ENCODE measurements at places on chromosomes 5 and 9.

- DNase-seq: no peak
Observed at GRCh38 chr5:62199792-62200716, 106.0 kb upstream of the KIF2A start.

GRCh38 chr9:20376731-20377375 lies 245.4 kb downstream of the MLLT3 start:
- DNase-seq: no peak

- no peak for DNase-seq
Observed at GRCh38 chr5:177335701-177336065, 15.8 kb downstream of the LMAN2 start.

- DNase-seq: no peak
Observed at GRCh38 chr9:27534131-27534530, 4.5 kb upstream of the MOB3B start.

- DNase-seq: no peak
Observed at GRCh38 chr9:38125889-38126288, 56.9 kb upstream of the SHB start.

DNA sequence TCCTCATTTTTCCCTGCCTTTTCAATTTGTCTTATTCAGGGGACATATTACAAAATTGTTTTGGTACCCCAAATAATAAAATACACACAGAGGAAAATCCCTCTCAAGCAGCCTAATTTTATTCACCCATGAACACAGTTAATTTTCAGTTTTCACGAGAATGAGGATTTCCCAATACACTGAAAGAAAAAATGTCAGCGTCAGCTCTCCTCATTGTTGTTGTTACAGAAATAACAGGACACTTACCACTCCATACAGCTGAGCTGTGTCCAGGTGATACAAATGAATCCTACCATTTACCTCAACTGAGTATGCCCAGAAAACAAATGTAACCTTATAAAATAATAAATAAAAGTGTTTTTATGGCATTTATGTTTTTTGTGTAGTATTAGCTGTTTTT lies 144.6 kb upstream of the PCA3 start:
- DNase-seq: no peak

DNA sequence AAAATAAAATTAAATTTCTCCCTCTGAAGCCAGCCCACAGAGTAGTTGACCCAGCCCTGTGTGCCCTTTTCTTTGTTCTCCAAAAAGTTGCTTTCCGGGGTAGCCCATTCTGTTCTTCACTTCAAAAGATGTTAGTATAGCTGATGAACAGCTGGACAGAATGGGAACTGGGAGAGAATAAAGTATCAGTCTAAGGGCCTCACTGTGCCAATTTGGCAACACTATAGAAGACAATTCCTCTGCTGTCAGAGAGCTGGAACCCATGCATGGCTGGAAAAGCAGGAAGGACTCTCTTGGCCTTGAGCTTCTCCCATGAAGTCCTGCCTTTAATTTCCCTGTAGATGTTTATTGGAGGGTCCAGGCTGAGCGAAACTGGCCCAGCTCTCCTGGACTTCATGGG lies 11.0 kb upstream of the TNFSF8 start:
- no peak for DNase-seq

GRCh38 chr5:135203593-135204036 lies 169.6 kb upstream of the PITX1 start:
- DNase-seq: no peak

- no peak for DNase-seq
Observed at GRCh38 chr5:20029266-20029665, 41.3 kb upstream of the CDH18 start.

GRCh38 chr5:145738227-145738626 lies 96.9 kb downstream of the PRELID2 start:
- no peak for DNase-seq

DNA sequence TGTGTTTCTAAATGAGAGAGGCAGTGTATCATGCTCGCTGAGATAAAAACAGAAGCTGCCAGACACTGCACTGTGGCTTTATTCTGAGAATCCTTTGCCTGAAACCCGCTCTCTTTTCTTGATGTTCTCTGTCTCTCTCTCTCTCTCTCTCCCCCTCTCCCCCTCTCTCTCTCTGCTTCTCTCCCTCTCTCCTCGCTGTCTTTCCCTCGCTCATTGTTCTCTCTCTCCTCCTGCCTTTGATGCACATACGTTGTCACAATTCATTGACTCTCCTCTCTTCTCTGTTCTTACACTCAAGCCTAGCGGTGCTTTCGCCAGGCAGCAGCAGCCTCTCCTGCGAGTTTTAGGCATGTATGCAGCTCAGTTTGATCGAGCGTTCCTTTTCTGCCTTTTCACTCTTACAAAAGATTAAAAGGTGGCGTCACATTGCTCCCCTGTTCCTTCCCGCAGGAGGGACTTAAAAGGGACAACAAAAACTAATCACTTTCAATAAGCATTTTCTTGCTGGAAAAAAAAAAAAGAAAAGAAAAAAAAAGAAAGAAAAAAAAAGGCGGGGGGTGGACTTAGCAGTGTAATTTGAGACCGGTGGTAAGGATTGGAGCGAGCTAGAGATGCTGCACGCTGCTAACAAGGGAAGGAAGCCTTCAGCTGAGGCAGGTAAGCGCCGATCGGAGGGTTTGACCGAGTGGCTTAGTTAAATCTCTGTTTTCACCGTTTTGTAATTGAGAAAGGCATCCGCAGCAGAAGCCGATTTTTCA lies 717.9 kb upstream of the WWC1 start:
- no peak for DNase-seq

DNA sequence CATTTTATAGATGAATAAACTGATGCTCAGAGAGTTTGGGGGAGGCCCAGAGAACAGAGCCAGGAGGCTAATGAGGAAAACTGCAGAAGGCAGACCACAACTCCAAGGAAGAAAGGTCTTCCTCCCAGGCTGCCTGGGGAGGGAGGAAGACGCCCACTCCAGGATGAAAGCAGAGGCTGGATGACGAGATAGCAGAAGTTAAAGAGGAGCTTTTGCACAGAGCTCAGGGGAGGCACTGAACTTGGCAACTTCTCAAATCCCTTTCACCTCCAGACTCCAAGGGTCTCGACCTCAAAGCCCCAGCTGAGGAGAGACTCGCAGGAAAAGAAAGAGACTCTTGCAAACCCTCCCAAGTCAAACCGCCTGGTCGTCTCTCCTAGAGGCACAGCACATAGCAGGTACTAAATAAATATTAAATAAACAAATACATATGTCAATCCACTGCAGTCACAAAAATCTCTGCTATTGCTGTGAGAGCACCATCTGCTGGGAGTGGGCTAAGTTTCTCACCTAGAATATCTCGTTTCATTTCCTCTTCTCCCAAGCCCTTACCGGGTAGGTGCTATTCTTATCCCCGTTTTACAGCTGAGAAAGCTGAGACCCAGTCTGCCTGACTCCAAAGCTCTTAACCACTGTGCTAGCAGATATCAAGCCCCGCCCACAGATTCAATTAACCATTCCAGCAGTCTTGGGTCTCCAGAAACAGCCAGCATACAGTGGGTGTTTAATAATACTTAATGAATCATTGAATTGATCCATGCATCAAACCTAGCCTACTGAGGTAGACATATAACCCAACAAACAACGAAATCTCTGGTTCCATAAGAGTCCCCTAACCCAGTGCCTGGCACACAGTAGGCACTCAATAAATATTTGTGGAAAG lies 97.8 kb upstream of the HAND1 start:
- DNase-seq: no peak

GRCh38 chr5:93349613-93350012 lies 231.4 kb downstream of the NR2F1-AS1 start:
- no peak for DNase-seq

- no peak for DNase-seq
Observed at GRCh38 chr5:141492168-141492885, 3.4 kb downstream of the PCDHGC5 start.

GRCh38 chr5:72314571-72315172 lies 5.4 kb downstream of the MRPS27 start:
- DNase-seq: no peak

DNA sequence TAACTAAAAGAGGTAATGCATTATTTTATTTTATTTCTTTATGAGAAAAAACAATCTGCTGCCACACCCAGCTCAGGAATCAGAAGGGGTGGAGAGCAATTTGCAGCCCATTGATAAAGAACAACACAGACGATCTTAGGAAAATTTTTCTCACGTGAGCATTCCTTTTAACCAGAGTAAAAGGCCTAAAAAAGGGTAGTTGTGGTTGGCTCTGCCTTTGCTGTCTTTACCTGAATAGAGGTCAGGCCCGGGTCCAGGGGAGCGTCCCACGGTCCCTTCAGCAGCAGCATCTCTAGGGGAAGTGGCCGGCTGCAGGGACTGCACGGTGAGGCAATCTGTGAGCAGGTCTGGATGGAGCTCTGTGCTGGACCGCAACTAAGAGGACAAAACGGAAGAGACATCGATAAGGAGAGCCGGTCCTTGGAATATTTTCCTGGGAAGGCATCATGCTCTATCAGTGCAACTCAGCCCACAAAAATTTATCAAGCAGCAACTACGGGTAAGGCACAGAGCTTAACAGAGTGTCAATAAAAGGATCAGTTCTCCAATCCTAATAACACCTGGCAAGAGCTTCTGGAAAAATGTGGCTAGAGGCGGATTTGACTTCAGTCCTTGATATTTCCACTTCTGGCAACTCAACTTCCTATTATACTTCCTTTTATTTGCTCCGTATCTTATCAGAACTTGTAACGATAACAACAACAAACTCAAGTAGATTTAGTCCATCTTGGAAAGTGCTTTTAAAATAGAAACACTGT lies 372.8 kb upstream of the RFX3 start:
- DNase-seq: no peak

- DNase-seq: no peak
Observed at GRCh38 chr9:124473310-124473709, 23.1 kb downstream of the ADGRD2 start.

- no peak for DNase-seq
Observed at GRCh38 chr5:2201832-2202231, 319.1 kb upstream of the IRX4 start.

- no peak for DNase-seq
Observed at GRCh38 chr5:83364312-83365299, 106.9 kb upstream of the VCAN start.
